Suppressor macrophage treated with lipopolysaccharide for 4 hours (primary cell): ENCODE measurements at places on chromosomes 13 and 19.

DNA sequence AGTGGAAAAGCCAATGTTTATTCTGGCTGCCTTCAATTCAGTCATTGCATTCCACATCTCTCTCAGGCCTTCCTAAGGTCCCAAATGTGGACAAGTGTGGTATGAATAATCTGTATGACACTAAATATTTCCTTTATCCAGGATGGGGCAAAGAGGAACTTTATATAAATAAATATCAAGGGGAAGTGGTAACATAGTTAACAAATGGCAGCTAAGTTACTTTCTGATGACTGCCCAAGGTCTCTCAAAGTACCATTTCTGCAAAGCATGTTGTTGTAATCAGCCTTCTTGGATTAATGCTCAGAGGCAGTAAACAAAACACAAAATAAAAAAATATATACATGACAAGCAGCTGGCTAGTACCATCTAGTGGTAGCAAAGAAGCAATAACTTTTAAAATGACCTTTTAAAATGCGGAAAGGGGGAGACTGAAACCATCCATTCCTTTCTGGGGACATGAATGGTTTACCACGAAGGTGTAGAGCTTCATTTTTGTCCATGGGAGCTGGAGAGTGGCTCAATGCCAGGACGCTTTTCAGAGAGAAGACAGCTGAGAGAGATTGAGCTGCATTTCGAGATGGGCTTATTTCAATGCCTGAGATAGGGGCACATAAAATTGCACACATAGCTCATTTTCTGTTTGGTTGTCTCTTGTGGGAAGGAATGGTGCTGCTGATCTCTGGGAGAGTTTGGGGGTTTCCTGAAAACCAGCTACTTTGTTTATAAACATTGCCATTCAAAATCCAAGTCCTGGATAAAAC lies 259.2 kb downstream of the RFC3 start:
- DNase-seq, result no peak

- DNase-seq, result no peak
Measured at GRCh38 chr19:32313569-32314265, 31.7 kb upstream of the ZNF507 start.

GRCh38 chr13:21717817-21718216 lies 46.9 kb downstream of the FGF9 start:
- DNase-seq, result no peak

DNA sequence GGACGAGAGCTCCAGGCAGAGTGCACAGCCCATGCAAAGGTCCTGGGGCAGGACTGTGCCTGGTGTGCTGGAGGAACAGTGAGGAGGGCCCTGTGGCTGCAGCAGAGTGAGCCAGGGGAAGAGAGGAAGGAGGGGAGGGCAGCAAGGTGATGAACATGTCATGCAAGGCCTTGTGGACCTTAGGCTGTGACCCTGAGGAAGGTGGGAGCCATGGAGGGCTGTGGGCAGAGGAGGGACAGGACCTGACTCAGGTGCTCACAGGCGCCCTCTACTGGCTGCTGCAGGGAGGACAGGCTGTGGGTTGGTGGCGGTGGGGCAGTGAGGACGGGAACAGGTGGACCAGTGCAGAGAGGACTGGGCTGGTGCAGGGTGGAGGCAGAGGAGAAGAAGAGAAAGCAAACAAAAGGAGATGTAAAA lies 170.3 kb downstream of the PTPRS start:
- DNase-seq, result peak; percentile 40

GRCh38 chr13:26695360-26695705 lies 65.3 kb downstream of the GPR12 start:
- DNase-seq, result no peak

GRCh38 chr19:18128044-18128443 lies 24.9 kb upstream of the PIK3R2 start:
- peak; percentile 51 for DNase-seq

- no peak for DNase-seq
Measured at GRCh38 chr13:39263531-39263930, 225.3 kb downstream of the NHLRC3 start.

DNA sequence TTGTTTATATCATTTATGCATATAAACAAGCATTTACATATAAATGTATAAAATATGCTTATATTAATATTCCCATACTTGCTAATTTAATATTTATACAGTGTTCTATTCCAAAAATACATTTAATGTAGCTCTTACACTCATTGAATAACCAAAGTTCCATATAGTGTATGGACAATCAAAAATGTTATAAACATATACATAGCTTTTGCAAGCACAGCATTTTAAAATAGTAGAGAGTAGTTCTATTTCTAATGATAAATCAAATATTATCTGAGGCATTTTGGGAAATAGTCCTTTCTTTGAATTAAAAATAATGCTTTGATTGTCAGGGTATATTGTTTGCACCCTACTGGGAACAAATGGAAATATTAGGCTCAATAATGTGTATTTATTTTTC lies 22.5 kb upstream of the COG6 start:
- no peak for DNase-seq

DNA sequence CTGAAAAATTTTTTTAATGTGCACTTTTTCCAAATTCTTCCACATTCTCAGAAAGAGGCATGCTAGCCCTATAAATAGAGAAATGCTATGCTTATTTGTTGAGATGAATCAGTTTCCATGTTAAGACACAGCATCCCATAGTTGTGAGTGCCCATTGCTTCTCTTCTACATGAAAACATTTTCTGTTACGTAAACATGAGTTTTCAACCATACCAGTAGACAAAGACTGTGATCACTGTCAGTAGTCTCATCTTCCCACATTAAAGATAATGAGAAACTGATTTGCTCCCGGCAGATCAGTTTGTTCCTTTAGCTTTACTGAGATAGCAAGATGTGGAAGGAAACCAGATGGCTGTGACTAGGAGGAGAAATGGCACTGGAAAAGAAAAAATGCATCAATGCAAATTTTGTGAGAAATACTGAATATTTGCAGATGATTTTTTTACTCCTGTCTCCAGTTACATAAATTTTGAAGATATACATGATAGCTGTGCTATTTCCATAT lies 45.8 kb upstream of the UFM1 start:
- no peak for DNase-seq

DNA sequence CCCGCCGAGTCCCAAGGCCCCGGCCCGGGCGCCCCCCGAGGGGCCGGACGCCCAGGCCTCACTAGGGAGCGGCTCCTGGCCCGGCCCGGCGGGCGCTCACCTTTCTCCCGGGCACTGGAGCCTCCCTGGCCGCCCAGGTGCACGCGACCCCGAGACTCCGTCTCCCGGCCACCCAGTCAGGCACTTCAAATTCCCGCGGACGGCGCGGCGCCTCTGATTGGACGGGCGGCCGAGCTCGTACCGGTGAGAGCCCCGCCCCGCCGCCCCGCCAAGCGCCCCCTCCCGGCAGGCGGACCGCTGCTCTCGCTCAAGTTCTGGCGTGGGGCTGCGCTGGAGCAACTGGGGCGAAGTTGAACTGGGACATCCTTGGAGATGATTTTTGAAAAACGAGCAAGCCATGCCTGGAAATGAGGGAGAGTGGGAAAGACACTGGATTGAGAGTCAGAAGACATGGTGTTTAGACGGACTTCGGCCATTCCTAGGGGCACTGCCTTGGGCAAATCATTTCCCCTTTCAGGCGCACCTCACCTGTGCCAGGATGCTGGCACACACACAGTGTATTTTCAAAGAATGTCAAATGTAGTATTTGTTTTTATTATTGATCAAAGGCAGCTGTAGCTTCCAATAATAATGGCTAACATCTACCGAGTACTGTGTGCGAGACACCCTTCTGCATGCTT lies 485.3 kb downstream of the UQCRFS1 start:
- no peak for DNase-seq

DNA sequence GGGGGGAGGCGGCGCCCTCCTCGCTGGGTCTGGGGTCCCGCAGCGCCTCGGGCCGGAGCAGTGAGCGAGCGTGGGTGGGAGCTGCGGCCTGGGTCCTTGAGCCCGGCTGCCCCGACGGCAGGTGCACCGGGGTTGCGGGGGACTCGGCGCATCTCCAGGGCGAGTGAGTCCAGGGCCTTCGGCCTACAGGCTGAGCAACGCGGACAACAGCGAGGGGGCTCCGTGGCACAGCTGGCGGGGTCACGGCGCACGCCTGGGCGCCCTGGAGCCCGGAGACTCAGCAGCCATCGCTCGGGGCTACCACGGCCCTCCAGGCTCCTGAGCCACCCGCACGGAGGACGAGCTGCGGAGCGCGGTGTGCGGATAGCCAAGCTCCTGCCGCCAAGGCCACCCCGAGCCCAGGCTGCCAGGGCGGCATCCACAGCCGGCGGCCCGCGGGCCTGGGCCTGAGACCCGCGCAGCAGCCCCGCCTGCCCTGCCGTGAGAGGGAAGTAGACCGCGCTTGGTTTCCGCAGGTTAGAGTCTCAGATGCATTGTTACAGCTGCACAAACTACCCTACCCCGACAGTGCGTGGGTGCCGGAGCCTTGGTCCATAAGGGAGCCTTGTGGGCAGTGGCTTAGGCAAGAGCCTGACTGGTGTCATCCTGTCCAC lies 253.9 kb upstream of the SGCG start:
- DNase-seq, result peak; percentile 4

DNA sequence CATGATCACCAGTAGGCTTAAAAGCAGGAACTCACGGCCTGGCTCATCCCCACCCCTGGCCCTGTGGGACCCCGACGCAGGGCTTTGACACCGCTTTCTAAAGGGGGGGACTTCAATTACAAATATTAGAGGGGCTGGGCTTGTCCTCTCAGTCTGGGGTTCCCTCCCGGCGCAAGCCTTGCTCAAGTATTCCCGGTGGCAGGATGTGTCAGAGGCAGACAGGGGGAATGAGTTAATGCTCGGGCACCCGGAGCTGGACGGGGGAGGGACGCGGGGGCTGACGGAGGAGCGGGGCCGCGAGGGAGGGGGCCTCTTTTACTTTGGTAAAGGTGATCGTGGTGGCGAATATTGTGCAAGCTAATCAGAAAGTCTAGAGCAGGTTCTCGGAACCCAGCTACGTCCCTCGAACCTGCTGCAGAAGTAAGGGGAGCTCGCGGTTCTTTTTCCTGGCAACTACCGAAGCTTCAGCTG lies 1.1 kb downstream of the FGF14 start:
- DNase-seq, result peak; percentile 1

DNA sequence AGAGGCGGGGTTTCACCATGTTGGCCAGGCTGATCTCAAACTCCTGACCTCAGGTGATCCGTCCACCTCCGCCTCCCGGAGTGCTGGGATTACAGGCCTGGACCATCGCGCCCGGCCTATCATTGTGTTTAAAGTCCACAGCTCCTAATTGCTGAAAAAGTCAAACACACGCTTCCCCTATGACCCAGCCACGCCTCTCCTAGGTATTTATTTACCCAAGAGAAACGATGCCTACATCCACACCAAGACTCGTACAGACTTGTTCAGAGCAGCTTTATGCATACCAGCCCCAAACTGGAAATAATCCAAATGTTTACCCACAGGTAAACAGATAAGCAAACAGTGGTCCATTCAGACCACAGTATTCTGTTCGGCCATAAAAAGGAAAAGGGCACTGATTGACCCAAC lies 15.1 kb downstream of the ZNRF4 start:
- DNase-seq, result no peak

GRCh38 chr19:45822716-45823115 lies 7.6 kb upstream of the RSPH6A start:
- no peak for DNase-seq

- peak; percentile 74 for DNase-seq
Measured at GRCh38 chr13:48412881-48413351, at the start of gene LPAR6. LPAR6 (minus strand) TSS chr13:48413113; CDS start chr13:48412423, 690 bp downstream.

DNA sequence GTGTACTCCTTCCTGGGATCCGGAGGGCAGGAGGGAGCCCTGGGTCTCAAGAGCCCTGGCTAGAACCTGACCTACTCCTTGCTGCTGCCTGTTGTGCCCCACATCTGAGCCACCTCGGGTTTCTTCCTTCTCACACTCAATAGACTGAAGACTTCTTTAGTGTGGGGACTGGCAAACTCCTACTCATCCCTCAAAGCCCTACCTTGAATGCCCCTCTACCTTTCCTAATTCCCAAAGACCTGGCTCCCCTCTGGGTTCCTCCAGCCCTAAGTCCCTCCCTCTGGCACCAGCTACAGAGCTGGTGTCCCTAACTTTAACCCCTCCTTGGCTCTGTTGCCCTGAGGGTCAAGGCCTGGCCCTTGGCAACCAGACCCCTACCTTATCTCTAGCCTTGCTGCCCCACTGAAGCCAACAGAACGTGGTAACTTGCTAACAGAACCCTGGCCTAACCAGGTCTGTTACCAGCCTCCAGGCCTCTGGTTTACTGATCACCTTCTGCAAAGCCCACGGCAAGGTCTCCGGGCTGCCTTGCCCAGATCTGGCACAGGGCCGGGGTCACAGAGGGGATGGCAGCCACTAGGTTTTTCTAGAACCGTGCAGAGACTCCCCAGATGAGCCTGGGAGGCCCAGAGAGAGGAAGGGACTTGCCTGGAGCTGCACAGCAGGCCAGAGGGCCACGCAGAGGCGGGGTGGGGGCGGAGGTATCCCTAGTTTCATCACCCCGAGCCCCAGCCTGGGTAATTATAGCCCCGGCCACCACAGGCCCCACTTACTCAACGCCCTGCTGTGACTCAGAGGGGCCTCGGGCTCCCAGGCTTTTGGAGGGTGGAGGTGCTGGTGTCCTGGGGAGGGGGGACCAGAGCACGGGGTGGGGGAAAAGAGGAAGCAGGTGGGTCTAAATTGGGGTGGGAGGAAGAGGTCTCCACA lies 15.3 kb downstream of the ZBTB7A start:
- DNase-seq, result peak; percentile 90

GRCh38 chr19:58009666-58010301 lies 7.2 kb upstream of the ZNF606 start:
- DNase-seq, result peak; percentile 66

DNA sequence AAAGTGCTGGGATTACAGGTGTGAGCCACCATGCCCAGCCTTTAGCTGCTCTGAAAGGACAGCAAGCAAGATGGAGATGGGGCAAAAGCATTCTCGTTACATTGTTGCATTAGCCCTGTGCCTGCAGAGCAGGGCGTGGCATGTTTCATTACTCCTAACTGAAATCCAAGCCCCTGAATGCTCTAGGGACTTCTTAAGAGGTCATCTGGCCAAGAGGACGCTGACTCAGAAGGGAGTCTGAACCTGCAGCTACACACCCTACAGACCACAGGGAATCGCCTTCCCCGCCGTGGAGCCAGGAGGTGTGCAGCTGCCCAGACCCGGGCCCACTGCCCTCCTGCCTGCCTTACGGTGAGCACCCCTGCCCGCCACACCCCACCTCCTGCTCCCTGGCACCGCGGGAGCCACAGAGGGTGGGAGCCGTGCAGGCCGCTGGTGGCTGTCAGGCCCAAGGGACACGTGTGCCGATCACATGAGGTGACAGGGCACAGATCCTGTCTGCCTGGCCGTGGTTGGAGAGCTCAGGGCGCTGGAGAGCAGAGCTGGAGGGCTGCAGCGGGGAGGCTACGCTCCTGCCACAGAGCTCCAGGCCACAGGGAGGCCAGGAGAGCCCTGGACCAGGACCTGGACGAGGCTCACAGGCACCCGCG lies 27.2 kb downstream of the ADPRHL1 start:
- DNase-seq, result no peak

DNA sequence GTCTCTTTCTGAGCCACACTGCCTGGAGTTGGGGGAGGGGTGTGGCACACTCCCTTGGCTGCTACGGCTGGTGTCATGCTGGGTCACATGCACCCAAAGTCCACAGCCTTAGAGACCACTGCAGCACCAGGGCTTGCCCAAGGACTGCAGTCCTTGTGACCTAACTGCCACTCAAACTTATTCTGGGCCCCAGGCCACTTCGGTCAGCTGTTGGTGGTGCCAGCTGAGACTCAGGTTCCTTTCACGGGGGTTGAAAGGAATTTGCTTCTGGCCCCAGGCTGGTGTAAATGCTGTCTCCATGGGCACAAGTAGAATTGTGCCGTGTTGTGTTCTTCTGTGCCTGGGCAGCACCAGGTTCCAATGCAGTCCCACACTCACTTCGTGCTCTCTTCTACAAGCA lies 9.5 kb upstream of the VN1R1 start:
- no peak for DNase-seq
